ENCODE measurements at places on chromosomes 13 and 19. TPM values are rescaled to one million over a fixed set of nuclear protein-coding genes. Genes with fewer than 3 reads are reported as not detected.

CBY2 gene
- not detected for total RNA-seq

CYP2S1 gene
- total RNA-seq: 26.6 TPM

SIGLECL1 gene
- total RNA-seq: not detected

CDC37 gene
- total RNA-seq: 193 TPM

KLF2 gene
- total RNA-seq: 25.8 TPM

FSD1 gene
- total RNA-seq: 8.4 TPM

CEACAM8 gene
- not detected for total RNA-seq

MCF2L gene
- total RNA-seq: 0.31 TPM

CLDN10 gene
- total RNA-seq: 0.13 TPM

CD33 gene
- total RNA-seq: 0.14 TPM

RAB20 gene
- 1.1 TPM for total RNA-seq

HRC gene
- not detected for total RNA-seq

CDC42EP5 gene
- 0.51 TPM for total RNA-seq

TGDS gene
- total RNA-seq: 4.5 TPM

OR7A10 gene
- not detected for total RNA-seq

EBI3 gene
- total RNA-seq: 1.7 TPM

GDF15 gene
- total RNA-seq: 66.7 TPM

DACT3 gene
- total RNA-seq: 0.25 TPM

ZNF234 gene
- total RNA-seq: 2.7 TPM

CYP4F12 gene
- total RNA-seq: 2.3 TPM

DIS3 gene
- total RNA-seq: 20.6 TPM

RXFP2 gene
- not detected for total RNA-seq

C5AR1 gene
- total RNA-seq: 2.3 TPM
